ENCODE measurements at places on chromosomes 11 and 22.
A peak's percentile ranks its signal among the peaks of the same experiment; 100 is the strongest.

DNA sequence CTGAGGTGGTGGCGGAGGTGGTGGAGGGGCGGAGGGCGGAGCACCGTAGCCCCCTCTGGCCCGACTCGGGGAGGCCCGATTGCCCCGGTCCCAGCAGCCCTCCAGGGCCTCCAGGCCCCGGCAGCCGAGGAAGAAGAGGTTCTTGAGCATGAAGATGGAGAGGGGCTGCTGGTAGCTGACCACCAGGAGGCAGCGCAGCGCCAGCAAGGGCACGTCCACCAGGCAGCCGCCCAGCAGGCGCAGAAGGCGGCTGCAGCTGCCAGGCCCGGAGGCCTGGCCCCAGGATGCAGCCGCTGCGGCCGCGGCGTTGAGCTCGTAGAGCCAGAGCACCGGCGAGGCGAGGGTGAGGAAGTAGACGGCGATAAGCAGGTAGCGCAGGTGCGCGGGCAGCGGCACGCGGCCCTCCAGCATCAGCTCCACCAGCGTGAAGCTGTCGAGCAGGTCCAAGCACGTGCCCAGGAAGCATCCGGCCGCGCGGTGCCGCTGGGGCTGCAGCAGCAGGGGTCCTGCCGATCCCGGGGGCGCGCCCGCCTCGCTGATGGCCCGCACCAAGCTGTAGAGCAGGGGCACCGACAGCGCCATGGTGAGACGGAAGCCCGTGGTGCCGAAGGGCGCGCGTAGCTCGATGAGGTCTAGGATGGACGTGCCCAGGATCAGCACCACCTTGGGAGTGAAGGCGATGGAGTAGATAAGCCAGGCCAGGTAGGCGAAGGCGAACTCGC lies 1.5 kb downstream of the TMEM121B start:
- peak; percentile 67 for DNase-seq

DNA sequence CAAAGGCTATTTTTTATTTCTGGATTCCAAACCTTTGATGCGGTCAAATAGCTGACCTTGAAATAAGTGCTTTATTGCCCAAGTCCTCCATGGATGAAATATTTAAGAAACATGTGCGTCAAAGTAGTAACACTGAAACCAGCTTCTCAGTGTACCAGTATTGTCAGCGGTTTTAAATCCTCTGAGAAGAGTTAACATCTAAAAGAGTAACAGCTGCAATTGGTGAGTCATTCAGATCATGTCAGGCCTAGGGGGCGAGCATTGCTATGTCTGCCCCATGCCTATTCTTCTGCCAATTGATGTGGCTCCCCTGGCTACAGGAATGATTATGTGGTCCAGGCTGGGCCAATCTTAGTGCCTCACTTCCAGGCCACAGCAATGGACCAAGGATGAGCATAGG lies 263.3 kb upstream of the SORL1-AS1 start:
- DNase-seq, result no peak

GRCh38 chr11:1558775-1559110 lies 13.3 kb downstream of the DUSP8 start:
- DNase-seq, result no peak

GRCh38 chr11:73324665-73325035 lies 16.6 kb downstream of the ARHGEF17 start:
- DNase-seq, result no peak

GRCh38 chr22:32042924-32043323 lies at the start of gene SLC5A1:
Gene SLC5A1, plus strand, starts transcription at chr22:32043261. Its CDS starts 21 bp downstream, at chr22:32043282.
- DNase-seq, result peak; percentile 22

GRCh38 chr11:103631841-103632240 lies 404.6 kb upstream of the DDI1 start:
- DNase-seq, result no peak

DNA sequence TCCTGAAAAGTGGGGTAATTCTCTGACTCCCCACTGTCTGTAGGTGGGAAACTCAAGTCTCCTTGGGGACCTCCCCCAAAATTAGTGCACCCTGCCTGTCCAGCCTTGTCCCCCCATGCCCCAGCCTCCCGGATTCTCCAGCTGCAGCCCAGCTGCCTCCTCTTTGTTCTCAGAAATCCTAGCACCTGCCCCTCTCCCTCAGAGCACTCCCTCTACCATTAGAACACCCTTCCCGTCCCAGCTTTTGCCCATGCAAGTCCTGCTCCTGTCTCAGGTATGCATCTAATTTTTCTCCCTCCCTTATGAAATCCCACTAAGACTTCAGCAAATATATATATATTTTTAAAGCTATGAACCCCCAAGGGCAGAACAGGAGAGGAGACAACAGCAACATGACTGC lies 37.3 kb downstream of the LRFN4 start:
- DNase-seq, result no peak

GRCh38 chr22:41288245-41288946 lies 2.4 kb upstream of the RANGAP1 start:
- no peak for DNase-seq

DNA sequence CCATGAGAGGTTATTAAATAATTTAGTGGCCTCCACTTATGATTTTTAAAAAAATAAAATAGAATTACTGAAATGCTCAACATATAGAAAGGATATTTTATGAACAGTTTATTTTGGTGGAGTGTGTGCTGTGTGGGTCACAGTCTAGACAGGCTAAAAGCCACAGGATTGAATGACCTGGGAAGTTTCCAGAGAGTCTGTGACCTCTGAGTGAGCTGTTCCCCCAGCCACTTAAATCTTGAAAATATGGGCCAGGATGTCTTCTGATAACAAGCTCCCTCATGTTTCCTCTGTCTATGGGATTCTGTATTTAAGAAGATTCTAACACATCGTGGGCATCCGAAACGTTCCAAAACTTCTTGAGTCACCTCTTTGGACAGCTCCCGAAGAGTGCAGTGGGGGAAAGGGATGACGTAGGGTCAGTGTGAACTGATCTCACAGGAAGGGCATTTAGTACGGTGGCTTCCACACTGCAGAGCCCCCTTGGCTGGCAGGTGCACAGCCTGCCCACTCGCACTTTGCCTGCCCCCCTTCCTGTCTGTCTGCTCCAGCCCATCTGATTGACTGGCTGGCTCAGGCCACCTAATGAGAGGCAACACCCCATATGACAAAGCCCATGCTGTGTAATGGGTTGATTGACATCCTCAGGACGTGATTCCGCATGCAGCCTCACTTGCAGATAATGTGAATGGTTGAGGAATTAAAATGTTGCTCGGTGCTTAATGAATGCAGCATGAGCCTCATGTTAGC lies 97.4 kb downstream of the NTM start:
- no peak for DNase-seq

GRCh38 chr11:40328890-40329614 lies 1130.4 kb downstream of the LRRC4C start:
- DNase-seq, result peak; percentile 54

DNA sequence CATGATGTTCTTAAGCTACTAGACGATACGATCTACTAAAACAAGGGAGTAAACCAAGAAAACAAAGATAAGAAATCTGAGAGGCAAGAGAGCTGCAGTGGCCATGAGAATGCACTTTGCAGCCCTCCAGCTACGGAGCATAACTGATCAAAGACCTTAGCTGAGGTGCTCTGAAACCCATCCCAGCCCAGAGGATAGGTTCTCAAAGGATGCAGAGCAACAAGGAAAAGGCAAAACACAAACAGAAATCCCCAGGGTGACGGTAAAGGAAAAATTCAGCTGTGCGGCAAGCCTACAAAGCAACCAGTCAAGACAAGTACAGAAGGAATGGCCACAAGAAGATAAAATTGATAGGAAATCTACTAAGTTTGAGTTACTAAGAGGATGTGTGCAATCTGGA lies 32.5 kb upstream of the CFAP300 start:
- DNase-seq, result no peak

GRCh38 chr11:130162733-130163132 lies 3.2 kb downstream of the ST14 start:
- no peak for DNase-seq

- no peak for DNase-seq
These were observed 59.8 kb upstream of the WNT7B start for GRCh38 chr22:46036558-46037408.

- DNase-seq, result no peak
These were observed 87.8 kb upstream of the FAT3 start for GRCh38 chr11:92136797-92137196.

GRCh38 chr22:28435140-28435768 lies 244.4 kb downstream of the TTC28 start:
- peak; percentile 85 for DNase-seq

DNA sequence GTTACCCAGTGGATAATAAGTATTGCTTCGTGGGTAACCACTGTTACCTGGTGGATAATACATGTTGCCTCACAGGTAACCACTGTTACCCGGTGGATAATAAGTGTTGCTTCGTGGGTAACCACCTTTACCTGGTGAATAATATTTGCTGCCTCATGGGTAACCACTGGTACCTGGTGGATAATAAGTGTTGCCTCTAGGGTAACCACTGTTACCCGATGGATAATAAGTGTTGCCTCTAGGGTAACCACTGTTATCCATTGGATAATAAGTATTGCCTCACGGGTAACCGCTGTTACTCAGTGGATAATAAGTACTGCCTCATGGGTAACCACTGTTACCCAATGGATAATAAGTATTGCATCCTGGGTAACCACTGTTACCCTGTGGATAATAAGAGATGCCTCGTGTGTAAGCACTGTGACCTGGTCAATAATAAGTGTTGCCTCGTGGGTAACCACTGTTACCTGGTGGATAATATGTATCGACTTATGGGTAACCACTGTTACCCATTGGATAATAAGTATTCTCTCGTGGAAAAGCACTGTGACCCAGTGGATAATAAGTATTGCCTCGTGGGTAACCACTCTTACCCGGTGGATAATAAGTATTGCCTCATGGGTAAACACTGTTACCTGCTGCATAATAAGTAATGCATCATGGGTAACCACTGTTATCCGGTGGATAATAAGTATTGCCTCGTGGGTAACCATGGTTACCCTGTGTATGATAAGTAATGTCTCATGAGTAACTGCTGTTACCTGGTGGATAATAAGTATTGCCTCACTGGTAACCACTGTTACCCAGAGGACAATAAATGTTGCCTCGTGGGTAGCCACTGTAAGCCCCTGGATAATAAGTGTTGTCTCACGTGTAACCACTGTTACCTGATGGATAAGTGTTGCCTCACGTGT lies 20.1 kb upstream of the NXPE4 start:
- DNase-seq, result no peak

GRCh38 chr11:11980200-11980599 lies 28.2 kb downstream of the DKK3 start:
- DNase-seq, result no peak

DNA sequence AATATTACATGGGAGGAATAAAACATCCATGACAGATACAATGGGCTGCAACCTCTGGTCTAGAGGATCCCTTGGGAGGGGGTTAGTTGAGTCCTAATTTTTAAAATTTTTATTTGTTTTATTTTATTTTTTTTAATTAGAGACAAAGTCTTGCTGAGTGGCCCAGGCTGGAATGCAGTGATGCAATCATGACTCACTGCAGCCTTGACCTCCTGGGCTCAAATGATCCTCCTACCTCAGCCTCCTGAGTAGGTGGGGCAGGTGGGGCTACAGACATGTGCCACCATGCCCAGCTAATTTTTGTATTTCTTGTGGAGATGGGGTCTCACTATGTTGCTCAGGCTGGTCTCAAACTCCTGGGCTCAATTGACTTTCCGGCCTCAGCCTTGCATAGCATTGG lies 43.1 kb downstream of the FDX1 start:
- DNase-seq, result peak; percentile 21

- DNase-seq, result no peak
These were observed 2.1 kb upstream of the GNAZ start for GRCh38 chr22:23068096-23068831.

DNA sequence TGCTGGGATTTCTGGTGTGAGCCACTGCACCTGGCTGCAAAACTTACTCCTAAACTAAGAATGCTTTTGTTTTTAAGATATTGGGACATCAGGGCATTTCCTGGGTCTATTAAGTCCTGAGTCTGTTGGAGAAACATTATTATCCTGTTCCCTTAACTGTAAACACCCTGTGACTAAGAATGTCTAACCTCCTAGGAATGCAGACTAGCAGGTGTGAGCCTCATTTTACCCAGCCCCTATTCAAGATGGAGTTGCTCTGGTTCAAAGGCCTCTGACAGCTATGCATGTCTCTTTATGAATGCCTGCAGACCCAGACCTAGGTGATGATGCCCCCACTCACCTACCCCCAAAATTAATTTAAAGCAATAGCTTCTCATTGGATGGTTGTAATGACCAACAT lies 46.2 kb downstream of the DEPDC5 start:
- no peak for DNase-seq

DNA sequence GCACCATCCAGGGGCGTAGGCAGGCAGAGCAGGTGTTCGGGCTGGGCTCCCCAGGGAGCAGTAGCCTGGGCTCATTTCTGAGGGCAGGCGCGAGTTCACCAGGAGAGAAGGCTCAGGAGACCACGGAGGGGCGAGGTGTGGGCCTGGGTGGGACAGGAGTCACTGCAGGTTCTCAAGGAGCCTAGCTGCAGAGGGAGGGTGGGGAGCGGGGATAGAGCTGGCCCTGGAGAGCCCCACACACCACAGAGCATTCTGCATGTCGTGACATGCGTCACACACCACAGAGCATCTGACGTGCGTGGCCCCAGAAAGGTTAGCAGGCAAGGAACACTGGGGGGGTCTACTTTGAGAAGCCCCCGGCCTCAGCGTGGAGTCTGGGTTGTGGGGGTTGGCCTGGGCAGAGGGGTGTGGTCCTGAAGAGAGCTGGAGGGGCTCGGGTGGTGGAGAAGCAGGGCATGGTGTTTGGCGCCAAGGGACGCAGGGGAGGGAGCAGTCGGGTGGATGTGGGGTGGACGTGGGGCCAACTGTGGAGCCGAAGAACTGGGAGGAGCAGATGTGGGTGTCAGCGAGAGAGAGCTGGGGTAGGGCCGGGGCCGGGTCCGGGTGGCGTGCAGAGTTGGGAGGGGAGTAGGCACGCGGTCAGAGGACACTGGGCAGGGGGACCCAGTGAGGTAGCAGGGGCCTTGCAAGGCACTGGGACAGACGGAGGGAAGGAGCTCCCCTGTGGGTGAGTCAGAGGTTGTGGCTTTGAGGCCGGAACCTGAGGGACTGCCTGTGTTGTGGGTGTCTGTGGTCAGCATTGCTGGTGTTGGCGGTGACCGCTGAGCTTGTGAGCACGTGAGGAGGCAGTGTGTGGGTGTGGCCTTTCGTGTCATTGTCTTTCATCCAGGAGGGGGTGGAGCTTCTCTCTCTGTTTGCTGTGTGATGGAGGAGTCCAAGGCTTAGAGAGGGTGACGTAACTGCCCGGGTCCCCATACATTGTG lies 25.5 kb downstream of the CTTN start:
- DNase-seq, result no peak

GRCh38 chr22:41565403-41566054 lies 4.7 kb downstream of the CSDC2 start:
- no peak for DNase-seq

- DNase-seq, result no peak
These were observed 335.3 kb downstream of the MN1 start for GRCh38 chr22:27466229-27466628.
